Activated naive CD8-positive, alpha-beta T cell treated with anti-CD3 and anti-CD28 coated beads, Interleukin-2, amount 10 ng/mL, durations not matched to agents 7 days and 5 days (primary cell): ENCODE measurements at places on chromosomes 7 and 10. TPM values are rescaled to one million over a fixed set of nuclear protein-coding genes. Genes with fewer than 3 reads are reported as not detected.

- H3K4me3 ChIP-seq = no peak overlapping the region
- no peaks in the 10 kb centered on the region for H3K4me1 ChIP-seq
- H3K27me3 ChIP-seq = no peaks in the 10 kb centered on the region
- no peak overlapping the region for H3K27ac ChIP-seq
- DNase-seq = no peak
- no peaks in the 10 kb centered on the region for H3K36me3 ChIP-seq
Measured at GRCh38 chr7:40165216-40165615, 30.4 kb downstream of the SUGCT start.

DNA sequence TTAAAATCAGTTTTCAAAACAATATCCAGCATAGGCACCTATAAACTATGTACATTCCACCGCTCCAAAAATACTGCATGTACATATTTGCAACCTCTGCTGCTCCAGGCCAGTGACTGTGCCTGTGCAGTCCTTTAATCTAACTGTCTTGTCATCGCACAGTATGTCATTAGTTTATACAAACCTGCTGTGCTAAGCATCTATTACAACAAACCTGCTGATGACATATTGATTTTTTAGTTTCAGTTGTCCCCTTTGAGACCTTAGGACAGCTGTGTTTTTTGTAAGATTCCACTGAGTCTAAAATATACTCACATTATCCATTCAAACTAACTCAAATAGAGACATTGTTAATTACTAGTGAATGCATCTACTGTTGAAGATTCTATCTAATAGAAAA is 33.1 kb downstream of the SEMA3C start:
- no peaks in the 10 kb centered on the region for H3K27me3 ChIP-seq
- H3K4me1 ChIP-seq = no peaks in the 10 kb centered on the region
- H3K27ac ChIP-seq = no peak overlapping the region

DNA sequence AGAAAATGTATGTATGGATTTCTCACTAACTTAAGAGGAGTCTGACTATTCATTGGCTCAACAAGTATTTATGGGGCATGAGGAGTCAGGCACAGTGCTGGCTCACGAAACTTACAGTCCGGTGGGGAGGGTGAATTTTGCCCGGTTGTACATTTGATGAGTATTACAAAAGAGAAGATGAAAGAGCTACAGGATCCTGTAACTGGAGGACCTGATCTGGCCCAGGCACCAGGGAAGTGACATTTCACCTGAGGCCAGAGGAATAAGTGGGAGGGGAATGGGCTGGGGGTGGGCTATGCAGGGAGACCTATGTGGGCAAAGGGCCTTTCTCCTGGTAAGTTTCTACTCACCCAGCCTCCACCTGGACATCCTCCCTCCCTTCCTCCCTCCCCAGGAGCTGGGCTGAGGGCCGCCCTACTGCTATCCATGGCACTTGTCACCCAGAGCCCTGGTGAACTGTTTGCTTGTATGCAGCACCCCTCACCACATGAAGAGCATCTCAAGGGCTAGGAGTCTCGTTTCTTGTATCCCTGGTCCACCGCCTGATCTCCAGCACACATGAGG is 101.1 kb upstream of the ZNF438 start:
- peaks cover 1% of the 10 kb centered on the region for H3K36me3 ChIP-seq
- peak overlapping the region; percentile 68 for H3K27ac ChIP-seq
- peak overlapping the region; percentile 47 for H3K4me3 ChIP-seq

- peaks cover 6% of the 10 kb centered on the region for H3K27me3 ChIP-seq
- H3K4me3 ChIP-seq = no peak overlapping the region
- H3K36me3 ChIP-seq = no peaks in the 10 kb centered on the region
- no peak overlapping the region for H3K27ac ChIP-seq
- no peaks in the 10 kb centered on the region for H3K4me1 ChIP-seq
- no peak for DNase-seq
Measured at GRCh38 chr7:16471933-16472332, 6.4 kb upstream of the SOSTDC1 start.

- H3K4me1 ChIP-seq = no peaks in the 10 kb centered on the region
- no peaks in the 10 kb centered on the region for H3K27me3 ChIP-seq
- H3K27ac ChIP-seq = no peak overlapping the region
Measured at GRCh38 chr7:90777465-90777864, 181.3 kb downstream of the CDK14 start.

The SPAG6 gene
- total RNA-seq = 0.67 TPM
